ENCODE measurements at places on chromosomes 7 and 10.

- peak; percentile 85 for DNase-seq
Observed at GRCh38 chr7:101169838-101170551, 4.6 kb upstream of the VGF start.

DNA sequence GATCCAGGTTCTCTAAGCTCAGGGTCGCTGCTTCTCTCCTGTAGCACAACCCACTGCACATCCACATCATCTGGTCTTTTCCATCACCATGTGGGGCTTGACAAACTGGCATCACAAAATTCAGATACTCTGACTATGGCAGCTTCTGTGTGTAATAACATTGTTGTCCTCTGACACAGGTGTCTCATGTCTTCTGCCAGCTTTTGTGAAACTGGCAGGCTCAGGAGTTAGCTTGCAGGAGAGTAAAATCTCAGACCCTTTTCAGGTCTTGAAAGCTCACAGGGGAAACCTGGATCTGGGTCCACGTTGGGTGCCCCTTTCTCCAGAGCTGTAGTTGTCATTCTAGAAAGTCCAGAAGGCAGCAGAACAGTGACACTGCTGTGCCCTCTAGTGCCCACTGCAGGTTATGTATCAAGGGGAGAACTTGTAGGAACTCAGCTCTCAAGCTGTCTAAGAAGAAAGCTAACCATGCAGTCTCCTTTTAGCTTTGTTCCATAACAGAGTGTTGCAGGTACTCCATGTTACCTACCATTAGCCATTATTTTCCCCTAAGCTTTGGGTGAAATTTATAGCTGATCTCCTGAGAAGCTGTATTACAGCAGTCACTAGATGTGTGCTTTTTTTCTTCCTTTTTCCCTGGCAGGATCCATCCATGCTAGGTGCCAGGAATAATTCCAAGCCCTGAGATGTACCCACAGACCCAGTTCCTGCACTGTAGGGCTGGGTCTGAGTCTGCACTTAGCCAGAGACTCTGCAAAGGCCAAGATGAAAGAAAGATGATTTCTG is 102.7 kb downstream of the ZNF248 start:
- DNase-seq = no peak

GRCh38 chr10:84593506-84593905 is 265.1 kb downstream of the CCSER2 start:
- no peak for DNase-seq

- DNase-seq = no peak
Observed at GRCh38 chr7:17444673-17445072, 146.2 kb downstream of the AHR start.

GRCh38 chr10:99235658-99236626 is at the start of gene HPSE2:
TSS of gene HPSE2 (minus strand) at chr10:99235852.
- no peak for DNase-seq

- peak; percentile 69 for DNase-seq
Observed at GRCh38 chr7:149620961-149621360, 123.4 kb upstream of the ZNF746 start.

Measured in CD8-positive, alpha-beta memory T cell (primary cell).